Esophagus squamous epithelium (tissue), 5 donors: ENCODE measurements at places on chromosomes 11 and 22. TPM values are rescaled to one million over a fixed set of nuclear protein-coding genes. Genes with fewer than 3 reads are reported as not detected.

The ACRV1 gene
- total RNA-seq = not detected

DNA sequence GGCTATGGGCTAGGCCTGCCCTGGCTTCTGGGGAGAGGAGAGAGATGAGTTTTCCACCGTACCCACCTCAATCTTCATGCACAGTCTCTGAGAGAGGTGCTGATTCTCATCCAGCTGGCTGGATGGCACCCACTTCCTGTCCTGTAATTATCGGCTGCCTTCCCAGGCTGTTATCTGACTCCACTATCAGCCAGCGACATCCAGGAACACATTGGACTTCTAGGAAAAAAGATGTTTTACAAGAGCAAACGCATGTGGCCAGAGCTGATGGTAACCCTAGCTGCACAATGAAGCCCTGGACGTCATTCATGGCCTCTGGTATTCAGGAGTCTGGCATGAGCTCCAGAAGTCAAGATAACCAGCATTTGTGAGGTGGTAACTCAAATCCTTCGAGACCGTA lies 137.4 kb downstream of the EHF start:
- H3K27ac ChIP-seq = no peak overlapping the region
- no peaks in the 10 kb centered on the region for H3K36me3 ChIP-seq
- no peaks in the 10 kb centered on the region for H3K27me3 ChIP-seq

DNA sequence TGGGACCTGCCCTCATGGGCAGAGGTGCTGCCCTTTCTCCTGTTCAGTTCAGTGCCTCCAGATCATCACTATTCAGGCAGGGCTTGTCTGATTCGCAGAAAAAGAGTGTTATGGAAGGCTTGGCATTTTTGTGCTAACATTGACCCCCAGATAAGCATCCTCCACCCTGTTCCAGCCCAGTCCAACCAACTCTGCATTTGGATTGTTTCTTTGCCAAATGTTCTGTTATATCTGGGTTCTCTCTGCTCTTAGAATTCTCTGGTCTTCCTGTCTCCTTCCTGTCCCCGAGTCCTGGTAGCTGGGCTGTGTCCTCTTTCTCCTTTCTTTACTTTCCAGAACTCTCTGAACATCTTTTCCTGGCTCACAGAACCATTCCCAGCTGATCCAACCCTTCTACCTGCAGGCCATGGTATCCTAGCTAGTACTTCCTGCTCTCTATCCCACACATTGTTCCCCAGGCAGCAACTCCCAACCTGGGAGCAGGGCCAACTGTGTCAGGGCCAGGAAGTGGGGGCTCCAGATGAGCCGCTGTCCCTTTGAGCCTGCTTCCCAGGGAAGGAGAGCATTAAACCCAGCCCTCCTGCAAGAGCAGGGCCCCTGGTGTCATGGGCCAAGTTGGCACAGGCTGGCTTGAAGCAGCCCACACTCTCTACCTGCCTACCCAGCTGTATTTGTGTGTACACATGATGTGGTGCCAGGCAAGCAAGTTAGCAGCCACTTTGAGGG lies 280.7 kb upstream of the CADM1 start:
- no peak overlapping the region for H3K27ac ChIP-seq
- H3K27me3 ChIP-seq = no peaks in the 10 kb centered on the region
- DNase-seq = no peak
- H3K4me1 ChIP-seq = no peaks in the 10 kb centered on the region

- no peak for DNase-seq
- no peak overlapping the region for H3K4me3 ChIP-seq
- H3K27ac ChIP-seq = no peak overlapping the region
- no peaks in the 10 kb centered on the region for H3K4me1 ChIP-seq
Measured at GRCh38 chr11:72655896-72656464, 18.2 kb downstream of the PDE2A start.

DNA sequence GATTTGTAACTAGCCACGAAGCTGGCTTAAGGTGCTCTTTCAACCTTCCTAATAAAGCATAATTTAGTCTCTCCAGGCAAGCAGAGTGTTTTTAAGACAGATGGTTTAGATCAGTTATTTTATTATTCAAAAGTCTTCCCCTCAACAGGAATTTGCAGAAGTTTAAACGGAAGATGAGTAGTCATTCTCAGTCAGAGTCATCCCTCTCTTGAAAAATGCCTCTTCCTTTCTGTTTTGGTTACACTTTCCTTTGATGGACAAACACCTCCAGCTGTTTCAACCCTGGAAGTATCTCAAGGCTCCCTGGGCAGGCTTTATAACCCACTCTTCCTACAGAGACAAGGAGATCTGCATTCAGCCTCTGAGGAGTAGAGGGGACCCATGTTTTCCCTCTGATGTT lies 60.3 kb upstream of the POU2AF2 start:
- DNase-seq = no peak
- H3K4me1 ChIP-seq = no peaks in the 10 kb centered on the region
- H3K4me3 ChIP-seq = no peak overlapping the region
- no peaks in the 10 kb centered on the region for H3K36me3 ChIP-seq
- H3K27me3 ChIP-seq = no peaks in the 10 kb centered on the region
- H3K27ac ChIP-seq = no peak overlapping the region

GRCh38 chr22:39959640-39960447 lies at the start of gene TMA7B:
TSS of gene TMA7B (plus strand) at chr22:39960397. CDS start at chr22:39964375, 3,978 bp downstream.
- no peak within 1 kb of the TSS for H3K27ac ChIP-seq
- H3K4me3 ChIP-seq = no peak within 1 kb of the TSS
- peaks cover 16% of the 10 kb centered on the region for H3K4me1 ChIP-seq
- H3K27me3 ChIP-seq = no peaks in the 10 kb centered on the region
- no peak for DNase-seq
